ENCODE measurements at places on chromosomes 12 and 14.

GRCh38 chr14:86641310-86641709, 1111.4 kb downstream of the FLRT2 start:
- no peak for DNase-seq

GRCh38 chr14:21518725-21519124, 7.4 kb downstream of the SALL2 start:
- DNase-seq = no peak

- DNase-seq = no peak
These were observed 80.8 kb upstream of the C12orf71 start for GRCh38 chr12:27163048-27163715.

DNA sequence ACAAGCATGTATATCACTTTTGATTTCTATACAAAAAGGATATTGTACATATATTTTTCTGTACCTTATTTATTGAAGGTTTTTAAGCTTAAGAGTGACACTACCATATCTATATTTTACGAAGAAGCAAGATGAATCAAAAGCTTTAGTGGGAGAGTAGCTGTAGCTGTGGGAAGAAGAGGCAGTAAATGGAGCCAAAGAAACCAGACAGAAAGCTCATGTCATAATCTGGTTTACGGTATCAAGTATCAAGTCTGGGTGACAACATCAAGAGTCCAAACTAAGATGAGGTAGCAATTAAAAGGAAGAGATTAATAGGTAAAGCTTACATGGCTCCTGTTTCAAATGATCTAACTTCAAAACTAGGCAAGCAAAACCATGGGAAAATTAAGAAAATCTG, 54.8 kb downstream of the CEP83 start:
- DNase-seq = no peak

DNA sequence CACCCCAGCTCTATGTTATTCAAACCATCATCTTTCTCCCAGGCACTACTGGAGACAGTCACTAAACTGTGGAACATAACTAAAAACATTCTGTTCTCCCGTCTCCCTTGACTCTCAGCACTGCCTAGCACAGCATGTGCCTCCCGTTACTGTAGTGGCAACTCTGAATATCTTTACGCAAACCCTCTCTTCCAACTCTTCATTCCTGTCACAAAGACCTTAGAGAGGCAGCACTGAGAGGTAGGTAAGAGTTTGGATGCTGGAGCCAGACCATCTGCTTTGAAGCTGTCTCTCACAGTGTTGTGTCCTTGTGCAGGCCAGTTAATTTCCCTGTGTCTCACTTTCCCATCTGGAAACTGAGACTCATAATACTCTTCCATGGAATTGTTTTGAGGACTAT, 108.1 kb downstream of the DIP2B start:
- no peak for DNase-seq

GRCh38 chr14:95529216-95529615, 5.6 kb upstream of the GLRX5 start:
- DNase-seq = no peak

- DNase-seq = no peak
These were observed 8.8 kb downstream of the BCL7A start for GRCh38 chr12:122030424-122031035.

GRCh38 chr14:45251912-45252311, 1.1 kb downstream of the MIS18BP1 start:
- DNase-seq = no peak

DNA sequence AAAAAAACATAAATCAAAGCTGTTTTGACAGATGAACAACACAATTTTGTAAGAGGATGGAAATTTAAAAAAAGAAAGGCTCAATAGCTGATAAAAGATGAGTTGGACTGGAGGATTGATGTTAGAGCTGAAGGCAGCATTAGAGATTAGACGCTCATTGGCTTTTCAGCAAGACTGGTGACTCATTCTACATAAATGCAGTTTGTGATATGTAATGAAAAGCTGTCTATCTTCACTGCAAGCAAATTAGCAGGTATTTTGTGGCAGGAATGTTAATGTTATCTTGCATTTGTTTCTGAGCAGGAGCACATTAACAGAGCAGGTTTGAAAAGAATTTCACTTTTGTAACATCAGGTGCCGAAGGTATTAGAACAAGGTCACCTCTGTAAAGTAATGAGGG, 442.7 kb upstream of the NOVA1 start:
- no peak for DNase-seq

GRCh38 chr14:99164712-99165111, 107.3 kb downstream of the BCL11B start:
- DNase-seq = no peak

DNA sequence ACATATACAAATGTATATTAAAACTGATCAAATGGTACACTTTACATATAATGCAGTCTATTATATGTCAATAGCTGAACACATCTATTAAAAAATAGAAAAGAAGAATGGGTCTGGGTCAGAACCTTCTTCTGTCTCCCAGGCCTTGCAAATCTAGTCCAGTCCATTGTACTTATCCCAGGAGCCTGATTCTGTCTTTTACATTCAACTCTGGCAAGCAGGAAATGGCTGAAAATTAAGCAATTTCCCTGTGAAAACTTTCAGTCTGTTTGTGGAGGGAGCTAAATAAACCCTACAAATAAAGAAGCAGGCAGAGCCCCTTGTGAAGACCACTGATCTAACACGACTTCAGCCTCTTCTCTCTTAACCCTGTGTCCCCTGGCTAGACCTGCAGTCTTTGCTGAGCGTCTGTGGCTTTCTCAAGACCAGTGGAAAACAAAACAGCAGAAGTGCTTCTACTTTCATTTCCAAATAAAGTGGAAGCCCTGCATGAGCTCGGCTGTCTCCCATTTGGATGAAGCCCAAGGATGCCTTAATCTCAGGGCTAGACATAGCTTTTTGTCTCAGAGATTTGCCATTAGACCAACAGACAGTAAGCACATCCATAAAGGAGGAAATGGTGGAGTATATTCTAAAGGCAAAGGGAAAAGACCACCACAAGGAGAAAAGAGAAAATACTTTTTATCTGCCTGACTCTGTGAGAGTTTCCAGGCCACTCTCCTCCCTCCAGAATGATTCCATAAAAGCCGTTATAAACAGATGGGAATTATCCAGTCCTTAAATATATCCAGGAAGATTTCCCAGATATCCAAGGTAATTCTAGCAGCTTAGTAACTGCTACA, 48.2 kb downstream of the CRACR2A start:
- DNase-seq = no peak

DNA sequence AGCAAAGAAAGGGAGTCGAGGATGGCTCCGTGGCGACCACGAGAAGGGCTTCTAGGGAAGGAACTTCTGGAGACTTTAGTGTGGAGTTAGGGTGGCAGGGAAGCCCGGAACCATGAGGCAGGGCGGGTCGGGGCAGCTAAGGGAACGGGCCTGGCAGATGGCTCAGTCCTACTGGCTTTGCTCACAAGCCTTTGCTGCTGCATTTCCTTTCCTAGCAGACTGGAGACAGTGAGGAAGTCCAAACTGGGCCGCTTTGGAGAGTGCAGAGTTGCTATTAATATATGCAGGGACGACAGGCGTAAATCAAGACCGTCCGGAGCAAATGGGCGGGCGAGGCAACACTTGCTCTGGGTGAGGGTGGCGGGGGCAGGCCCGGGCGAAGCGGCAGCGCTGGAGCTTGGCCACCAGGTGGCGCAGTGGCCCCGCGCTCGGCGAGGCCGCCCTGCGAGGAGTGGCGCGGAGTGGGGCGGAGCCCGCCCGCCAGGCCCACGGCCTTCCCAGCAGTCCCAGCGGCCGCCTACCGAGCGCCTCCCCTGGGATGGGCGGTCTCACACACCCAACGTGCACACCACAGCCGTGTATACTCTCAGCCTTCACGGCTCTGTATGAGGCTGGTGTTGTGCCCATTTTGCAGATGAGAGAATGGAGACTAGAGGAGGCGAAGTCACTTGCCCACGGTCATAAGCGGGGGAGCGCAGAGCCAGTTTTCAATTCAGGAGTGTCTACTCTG, 24.4 kb upstream of the LRTM2 start:
- DNase-seq = peak; percentile 82

GRCh38 chr12:6916426-6917200, 2.2 kb downstream of the ENO2 start:
- no peak for DNase-seq

GRCh38 chr14:21882226-21882625, 208.6 kb upstream of the OR4E1 start:
- no peak for DNase-seq

DNA sequence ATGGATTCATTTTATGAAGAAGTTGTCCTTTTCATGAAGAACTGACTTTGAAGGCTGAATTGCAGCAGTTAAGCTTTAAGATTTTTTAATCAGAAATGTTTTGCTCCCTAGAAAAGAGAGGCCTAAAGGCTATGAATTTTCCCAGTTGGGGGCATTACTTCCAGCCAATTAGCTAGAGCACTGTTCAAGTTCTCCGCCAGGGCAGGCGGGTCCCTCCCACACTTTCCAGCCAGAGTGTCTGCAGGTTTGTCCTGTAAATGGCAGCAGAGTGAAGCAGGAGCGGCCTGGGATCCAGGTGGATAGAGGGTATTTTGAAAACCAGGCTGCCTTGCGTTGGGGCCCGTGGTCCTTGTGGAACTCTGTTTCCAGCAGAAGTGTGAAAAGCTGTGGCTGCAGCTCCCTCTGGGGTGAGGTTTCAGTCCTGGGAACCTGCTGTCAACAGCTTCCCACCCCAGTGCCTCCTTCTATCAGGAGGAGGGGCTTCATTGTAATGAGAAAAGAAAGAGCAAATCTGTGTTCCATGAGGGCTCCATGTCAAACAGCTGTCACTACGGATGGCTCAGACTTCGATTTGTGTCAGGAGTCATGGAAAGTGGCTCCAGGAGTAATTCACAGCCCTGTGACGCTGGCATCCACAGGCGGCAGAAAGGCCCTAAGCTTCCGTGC, 210.7 kb upstream of the TMEM132C start:
- no peak for DNase-seq
